Retina (tissue), 1 donor: ENCODE measurements at places on chromosomes 7 and 10.

DNA sequence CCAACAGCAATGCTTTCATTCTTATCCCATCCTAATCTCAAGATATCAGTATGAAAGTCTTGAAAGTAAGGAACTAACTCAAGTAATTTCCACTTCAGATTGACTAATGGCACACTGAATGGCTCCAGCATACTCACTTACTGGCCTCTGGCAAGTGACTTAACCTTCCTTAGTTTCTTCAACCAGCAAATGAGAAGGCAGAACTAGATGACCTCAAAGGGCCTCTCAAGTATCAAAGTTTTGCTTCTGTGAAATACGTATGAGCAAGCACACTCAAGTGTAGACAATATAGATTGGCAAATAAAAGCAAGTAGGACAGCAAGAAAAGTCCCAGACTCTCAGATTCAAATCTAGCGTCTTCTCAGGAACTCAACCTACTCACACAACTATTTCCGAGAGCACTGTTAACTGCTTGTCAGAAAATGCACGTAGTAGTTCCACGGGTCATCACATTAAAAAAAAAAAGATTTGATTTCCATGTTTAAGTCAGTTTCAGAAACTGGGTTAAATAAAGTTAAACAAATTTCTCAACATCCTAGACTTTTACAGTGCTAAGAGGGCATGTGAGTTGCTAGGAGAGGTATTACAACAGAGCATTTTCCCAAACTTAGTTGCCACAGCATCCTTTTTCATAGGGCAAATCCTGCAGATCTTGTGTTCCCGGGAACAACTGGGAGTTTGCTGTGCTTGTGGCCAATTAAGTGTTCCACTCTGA lies 276.9 kb upstream of the KLF14 start:
- no peak for DNase-seq

DNA sequence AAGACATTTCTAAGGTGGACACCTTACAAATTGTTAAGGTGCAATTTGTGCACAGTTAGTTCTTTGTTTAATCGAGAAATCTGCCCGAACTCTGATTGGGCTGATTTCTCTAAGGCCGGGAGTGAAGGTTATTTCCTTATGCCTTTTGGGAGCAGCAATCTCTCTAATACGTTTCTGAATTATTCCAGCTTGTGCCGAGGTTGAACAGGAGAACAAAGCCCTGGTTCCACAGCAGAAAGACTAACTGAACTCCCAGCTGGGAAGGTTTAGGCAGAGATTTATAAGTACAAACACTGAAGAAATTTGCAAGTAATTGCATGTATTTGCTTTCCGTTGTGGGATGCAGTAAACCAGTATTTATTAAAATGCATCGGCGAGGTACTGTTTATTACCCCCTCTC lies 116.8 kb downstream of the GLI3 start:
- DNase-seq, result no peak

GRCh38 chr10:52121688-52122087 lies 192.4 kb upstream of the DKK1 start:
- no peak for DNase-seq

- no peak for DNase-seq
Measured at GRCh38 chr10:117578490-117578889, 35.9 kb downstream of the EMX2 start.

DNA sequence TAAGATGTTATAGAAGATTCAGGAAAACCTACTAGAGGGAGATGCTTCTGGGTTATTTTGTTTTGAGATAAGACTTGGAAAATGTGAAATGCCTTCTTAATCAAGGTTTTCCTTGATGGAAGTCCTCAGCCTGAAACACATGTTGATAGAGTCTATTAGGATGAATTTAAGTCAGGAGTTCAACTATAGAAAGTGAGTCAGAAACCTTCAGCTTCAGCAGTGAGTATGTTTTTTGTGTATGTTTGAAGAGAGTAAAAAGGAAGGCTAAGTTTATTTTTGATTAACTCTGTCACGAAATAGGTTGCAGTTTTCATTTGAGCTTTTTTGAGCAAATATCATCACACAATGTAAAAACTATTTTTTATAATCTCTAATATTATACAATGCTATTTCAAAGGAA lies 114.6 kb downstream of the HGF start:
- DNase-seq, result no peak

DNA sequence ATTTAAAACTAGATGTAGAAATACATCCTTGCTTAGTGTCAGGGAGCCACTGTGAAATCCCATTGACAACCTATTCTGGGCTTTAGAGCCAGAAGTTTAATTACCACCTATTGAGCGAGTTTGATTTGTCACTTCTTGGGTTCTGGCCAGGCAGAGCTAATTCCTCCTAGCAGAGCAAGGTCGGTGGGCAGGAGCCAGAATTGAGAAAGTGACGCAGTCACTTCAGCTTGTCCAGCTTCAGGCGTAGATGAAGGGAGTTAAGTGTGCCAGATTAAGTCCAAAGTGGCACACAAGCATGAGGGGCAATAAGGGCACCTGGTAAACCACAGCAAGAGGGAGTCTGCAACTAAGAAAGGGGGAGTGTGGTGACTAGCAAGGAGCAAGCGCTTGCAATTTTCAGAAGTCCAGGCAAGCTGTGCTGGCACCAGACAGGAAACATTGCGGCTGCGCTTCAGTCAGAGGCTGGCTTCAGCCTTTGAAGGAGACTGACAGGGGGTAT lies 119.4 kb downstream of the ST7 start:
- peak; percentile 52 for DNase-seq

DNA sequence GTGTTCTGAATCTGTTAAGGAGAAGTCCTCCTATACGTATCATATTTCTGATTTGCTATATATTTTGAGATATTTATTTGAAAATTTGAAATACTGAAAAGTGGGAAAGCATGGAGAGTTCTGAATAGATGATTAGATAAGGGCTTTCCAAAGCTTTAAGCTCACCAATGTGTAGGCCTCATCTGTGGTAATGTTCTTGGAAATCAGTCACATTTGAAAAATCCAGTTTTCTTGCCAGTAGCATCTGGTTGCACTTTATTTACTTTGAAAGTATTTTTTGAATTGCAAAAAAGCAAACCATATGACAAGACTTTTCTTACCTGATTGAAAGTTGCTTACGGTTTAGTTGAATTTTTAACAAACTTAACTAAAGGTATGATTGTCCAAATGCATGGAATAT lies 21.7 kb downstream of the ADD3 start:
- no peak for DNase-seq

GRCh38 chr10:98045785-98046389 lies 15.5 kb upstream of the CRTAC1 start:
- peak; percentile 76 for DNase-seq

DNA sequence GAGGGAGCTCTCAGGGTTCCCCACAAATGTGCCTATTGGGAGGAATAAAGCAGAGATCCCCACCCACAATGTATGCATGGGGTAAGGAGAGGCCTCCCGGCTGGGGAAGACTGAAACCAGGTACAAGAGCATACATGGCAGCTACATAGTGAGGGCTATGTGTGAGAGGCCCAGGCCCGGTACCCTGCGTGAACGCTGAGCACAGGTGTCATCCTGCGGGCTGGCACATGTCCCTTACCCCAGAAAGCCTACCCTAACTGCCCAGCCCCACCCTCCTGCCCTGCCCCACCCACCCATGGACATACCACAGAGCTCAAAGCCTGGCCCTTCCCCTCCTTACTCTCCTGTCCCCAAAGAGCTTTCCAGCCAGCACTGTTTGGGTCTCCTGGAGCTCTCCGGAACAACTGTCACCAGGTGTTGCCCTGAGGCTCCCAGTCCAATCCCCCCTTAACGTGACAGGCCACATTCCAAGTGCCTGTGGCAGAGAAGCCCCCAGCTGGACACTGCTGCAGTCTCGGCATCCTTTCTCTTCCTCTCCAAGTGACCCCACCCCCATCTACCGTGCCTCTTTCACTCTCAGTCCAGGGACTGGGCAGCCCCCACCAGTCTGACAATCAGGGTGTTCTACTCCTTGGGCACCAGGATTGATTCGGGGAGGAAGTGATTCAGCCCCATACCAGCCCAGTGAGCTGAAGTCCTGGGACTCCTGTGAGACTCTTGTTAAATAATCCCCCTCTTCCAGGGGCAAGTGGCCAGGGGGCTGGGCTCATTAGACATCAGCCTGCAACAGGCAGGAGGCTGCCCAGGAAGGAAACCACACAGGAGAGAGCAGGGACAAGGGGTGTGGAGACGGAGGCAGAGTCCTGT lies 19.6 kb downstream of the GRID1 start:
- DNase-seq, result no peak

DNA sequence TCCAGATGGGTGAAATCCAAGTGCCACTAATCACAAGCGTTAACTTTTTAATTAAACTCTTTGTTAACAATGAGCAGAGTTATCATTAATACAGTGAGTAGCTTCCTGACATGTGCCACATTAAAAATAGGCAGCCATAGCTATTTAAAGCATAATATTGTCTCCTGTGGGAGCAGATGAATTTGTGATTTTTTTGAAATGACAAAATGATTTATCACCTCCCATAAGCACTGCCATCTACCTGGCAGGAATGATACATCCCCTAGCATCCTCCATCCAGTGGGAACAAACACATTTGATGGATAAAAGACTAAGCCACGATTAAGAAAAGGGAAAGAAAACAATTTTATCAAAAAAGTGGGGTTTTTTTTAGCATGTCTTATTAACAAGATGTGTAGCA lies 162.3 kb upstream of the PLXDC2 start:
- no peak for DNase-seq

DNA sequence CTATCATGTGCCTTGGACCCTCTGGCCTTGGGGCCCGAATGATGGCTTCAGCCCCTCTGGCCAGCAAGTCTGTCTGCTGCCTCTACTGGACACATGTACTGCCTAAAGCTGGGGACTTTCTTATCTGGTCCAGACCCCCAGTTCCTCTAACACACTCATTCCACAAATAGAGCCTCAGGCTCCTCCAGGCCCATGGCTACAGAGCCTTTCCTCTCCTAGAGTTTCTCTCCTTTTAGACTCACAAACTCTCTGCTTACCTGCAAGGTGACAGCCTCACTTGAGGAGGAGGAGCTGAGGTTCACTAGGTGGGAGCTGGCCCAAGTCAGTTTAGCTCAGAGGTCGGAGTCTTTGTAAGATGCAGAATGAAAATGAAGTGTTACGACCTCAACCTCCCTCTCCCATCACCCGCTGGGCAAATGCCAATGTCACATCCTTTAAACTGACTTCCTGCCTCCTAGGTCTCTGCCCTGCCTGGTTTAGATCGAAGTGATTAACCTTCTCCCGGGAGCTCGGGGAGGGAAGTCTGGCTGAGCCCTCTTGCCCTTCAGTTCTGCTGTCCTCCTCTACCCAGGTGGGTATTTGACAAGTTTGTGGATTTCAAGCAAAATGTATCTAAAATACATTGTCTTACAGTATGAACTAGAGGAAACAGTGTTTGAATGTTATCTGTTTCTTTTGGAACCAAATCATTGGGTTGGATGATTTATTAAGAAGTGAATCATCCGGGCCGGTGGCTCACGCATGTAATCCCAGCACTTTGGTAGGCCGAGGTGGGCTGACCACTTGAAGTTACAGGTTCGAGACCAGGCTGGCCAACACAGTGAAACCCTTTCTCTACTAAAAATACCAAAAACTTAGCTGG lies 71.9 kb upstream of the TNS3 start:
- DNase-seq, result no peak

- no peak for DNase-seq
Measured at GRCh38 chr7:66258409-66258808, 53.3 kb downstream of the TPST1 start.

DNA sequence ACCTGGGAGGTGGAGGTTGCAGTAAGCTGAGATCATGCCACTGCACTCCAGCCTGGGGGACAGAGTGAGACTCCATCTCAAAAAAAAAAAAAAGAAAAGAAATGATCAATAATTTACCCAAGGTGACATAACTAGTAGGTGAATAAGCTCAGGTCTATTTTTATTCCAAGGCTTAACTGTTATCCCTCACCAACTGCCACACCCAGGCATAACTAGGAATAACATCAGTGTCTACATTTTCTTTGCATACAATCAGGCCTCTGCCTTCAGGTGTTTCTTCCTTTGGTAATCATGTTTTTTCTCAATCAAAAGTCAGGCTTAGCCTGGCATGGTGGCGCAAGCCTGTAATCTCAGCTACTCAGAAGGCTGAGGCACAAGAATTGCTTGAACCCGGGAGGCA lies 26.6 kb downstream of the CPEB3 start:
- no peak for DNase-seq

GRCh38 chr10:98063740-98064027 lies 33.3 kb upstream of the CRTAC1 start:
- DNase-seq, result no peak

GRCh38 chr7:150826061-150826849 lies 25.7 kb downstream of the TMEM176A start:
- DNase-seq, result no peak

- DNase-seq, result no peak
Measured at GRCh38 chr10:2935647-2936386, 131.5 kb upstream of the PFKP start.

GRCh38 chr10:30857803-30858202 lies 173.9 kb downstream of the ZNF438 start:
- no peak for DNase-seq

GRCh38 chr10:76922666-76923065 lies 714.9 kb downstream of the KCNMA1 start:
- no peak for DNase-seq

- no peak for DNase-seq
Measured at GRCh38 chr7:158272509-158273137, 315.0 kb downstream of the PTPRN2 start.

GRCh38 chr7:73999664-74000435 lies 28.1 kb upstream of the ELN start:
- no peak for DNase-seq

DNA sequence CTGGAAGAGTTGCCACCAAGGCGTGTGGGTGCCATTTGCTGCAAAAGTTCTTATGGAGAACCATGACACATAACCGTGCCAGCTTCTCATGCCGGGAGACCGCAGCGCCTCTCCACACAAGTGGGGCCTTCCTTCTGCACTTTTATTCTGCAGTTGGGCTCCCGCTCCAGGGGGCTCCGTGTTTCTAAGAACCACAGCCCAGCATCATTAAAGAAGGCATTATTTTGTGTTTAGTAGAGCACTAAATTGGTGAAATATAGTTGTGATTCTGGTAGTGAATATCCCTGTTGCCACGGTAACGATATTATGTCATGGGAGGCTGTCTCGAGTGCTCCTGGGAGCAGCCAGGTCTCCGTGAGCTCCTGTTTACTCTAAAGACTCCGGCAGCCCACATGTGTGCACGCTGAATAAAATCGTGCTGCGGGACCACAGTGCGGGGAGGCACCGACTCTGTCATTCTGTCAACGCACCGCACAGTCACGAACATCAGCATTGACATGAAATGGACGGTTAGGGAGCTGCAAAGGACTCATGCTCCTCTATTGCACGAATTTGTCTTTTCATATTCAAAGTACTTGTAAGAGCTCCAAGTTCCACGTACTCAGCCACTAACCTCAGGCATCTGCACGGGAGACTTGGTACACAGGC lies 68.8 kb upstream of the PITRM1 start:
- DNase-seq, result peak; percentile 38

- DNase-seq, result no peak
Measured at GRCh38 chr10:36362257-36362656, 720.2 kb upstream of the FZD8 start.

DNA sequence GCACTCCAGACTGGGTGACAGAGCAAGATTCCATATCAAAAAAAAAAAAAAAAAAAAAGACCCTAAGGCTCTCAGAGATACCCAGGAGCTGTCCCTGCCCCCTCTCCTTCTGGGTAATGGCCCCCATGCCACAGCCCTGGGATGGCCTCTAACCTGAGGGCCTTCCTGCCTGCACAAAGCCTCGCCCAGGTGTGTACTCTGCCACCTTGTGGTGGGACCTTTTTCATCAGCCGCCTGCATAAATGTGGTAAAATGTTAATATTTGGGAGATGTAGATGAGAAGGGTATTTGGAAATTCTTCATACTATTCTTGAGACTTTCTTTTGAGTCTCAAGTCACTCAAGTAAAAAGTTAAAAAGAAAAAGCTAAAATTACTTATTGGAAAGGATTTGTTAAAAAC lies 46.3 kb upstream of the RNF216 start:
- DNase-seq, result no peak

GRCh38 chr10:77253556-77254064 lies 384.0 kb downstream of the KCNMA1 start:
- peak; percentile 21 for DNase-seq
